ENCODE measurements at places on chromosomes 5 and 9.

DNA sequence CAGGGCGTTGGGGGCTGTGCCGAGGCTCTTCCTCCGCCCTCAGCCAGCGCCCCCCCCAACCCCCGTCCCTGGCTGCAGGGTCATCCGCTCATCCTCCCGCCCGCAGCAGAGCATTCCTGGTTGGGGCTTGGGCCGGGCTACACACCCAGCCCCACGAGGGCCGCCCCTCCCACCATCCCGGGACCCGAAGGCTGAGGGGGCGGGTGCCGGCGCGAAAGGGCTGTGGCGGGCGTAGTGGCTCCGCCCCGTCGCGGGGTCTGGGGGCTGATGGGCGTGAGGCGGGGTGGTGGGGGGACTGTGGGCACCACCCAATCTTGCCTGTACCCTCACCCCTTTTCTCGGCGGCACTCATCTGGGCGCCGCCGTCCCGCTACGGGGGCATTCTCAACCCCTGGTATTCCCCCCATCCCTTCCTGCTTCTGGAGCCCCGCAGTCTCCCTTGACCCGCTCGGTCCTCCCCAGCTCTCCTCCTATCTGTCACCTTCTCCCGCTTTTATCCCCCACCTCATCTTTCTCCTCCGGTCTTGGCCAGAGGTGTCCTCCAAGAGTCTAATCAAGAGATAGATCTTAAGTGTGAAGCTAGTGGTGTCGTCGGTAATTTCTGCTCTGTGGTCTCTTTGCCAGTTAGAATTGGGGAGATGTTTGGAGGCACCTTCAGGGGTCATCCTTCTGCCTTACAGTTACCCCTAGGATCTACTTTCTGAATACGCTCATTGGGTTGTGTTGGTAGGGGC lies 1.6 kb downstream of the FER start:
- no peak for DNase-seq

DNA sequence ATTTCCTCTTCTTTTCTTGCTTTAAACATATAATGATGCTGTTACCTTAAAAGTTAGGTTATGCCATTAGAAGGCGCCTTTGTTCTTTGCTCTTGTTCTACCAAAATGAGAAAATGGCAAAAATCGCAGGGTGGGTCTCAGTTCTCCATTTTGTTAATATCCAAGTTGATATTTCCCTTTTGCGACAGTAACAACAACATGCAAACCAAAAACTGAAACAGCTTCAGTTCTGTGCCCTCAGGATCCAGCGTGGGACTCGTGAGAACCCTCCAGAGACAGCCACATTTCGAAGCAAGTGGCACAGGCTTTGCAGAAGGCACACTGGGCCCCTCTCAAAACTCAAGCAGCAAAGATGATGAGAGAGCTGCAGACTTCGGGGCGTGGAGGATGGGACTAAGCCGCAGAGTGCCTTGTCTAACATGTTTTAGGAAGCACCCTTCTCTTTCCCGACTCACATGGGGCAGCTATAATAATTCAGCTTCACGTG lies 33.0 kb upstream of the LCP2 start:
- no peak for DNase-seq

DNA sequence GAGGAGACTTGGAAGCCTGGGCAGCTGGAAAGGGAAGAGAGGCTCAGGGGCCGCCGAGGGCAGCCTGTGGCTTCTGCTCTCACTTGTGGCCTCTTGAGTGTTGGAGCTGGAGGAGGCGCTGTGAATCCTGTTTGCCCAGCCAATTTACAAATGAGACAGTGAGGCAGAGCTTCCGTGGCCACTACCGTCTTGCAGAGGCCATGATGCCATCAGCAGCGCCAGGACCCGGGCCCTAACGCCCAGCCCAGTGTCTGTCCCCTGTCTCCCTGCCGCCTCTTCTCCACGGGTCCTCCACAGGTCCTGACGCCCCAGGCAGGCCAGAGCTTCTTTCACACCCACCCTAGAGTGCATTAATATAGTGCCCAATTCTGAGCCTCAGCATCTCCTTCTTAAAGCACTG lies 172.8 kb downstream of the GOLPH3 start:
- DNase-seq, result no peak

- no peak for DNase-seq
Observed at GRCh38 chr5:37166197-37166596, 83.0 kb downstream of the CPLANE1 start.

- DNase-seq, result no peak
Observed at GRCh38 chr5:58893551-58893950, 310.7 kb downstream of the RAB3C start.

- DNase-seq, result no peak
Observed at GRCh38 chr9:69045821-69046220, 10.3 kb downstream of the FXN start.

DNA sequence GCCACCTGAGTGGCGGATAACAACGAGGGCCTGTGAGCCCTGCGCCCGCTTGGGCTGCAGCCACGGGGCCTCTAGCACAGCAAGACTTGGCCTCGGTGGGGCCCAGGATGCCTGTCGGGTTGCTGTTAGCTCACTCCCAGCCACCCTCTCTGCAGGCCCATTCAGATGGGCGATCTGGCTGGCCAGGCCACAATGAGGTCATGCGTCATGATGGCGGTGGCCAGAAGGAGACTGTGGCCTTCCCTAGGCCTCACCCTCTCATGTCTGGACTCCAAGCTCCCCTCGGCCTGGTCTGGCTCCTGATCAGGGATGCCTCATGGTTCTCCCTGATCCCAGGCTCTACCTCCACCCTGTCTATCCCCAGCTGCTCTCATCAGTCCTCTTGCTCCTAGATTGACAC lies 19.0 kb upstream of the TCOF1 start:
- DNase-seq, result no peak

- no peak for DNase-seq
Observed at GRCh38 chr9:73148447-73148937, 3.2 kb upstream of the ANXA1 start.

DNA sequence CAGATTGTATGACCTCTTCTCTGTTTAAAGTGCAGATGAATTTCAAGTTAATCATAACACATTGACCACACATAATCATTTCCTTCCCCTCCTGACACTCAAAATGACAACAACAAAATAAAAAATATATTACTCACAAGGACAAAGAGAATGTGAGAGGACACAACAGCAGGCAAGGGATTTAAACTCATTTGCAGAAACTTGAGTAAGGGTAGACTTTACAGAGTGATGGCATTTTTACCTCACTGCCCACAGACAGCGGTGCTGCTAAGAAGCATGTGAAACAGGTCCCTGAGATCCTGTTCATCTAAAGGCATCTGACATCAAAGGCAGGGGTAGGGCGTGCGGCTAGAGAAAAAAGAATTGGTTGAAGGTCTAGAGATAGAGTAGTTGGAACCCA lies 99.0 kb downstream of the TRIM36 start:
- no peak for DNase-seq

DNA sequence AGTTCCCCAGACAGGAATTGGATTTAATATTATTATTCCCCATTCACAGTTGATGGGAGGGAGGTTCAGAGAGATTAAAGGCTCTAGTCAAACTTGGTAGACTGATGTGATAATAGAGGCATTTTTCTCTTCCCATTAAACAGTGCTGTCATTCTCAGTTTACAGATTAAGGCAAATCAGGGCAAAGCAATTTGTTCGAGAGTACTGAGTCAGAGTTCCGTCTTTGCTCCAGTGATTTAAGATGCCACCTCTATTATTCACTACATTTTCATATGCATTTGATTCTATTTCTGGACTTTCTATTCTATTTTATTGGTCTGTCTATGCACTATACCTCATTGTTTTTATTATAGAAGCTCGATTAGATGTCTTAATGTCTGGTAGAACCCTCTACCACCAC lies 201.0 kb upstream of the RAI14 start:
- no peak for DNase-seq

GRCh38 chr9:127928676-127929624 lies 1.6 kb downstream of the PIP5KL1 start:
- no peak for DNase-seq

DNA sequence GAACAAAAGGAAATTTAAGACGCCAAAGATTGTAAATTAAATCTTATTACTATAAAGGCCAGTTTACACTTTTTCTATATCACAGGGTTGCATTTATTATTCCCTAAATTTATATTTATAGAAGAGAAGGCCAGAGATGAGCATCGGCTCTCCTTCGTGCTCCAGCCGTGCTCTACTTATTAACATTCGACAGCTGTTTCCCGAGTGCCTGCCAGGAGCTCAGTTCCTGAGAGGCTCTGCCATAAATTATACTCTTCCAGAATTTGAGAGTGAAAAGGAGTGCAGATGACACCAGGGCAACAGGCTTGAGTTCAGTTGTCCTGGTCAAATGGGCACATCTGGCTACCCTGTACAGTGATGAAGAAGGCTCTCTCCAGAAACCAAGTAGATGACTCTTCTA lies 70.1 kb downstream of the PCSK5 start:
- DNase-seq, result peak; percentile 2

GRCh38 chr5:84382363-84383295 lies 2.1 kb downstream of the EDIL3 start:
- DNase-seq, result no peak

DNA sequence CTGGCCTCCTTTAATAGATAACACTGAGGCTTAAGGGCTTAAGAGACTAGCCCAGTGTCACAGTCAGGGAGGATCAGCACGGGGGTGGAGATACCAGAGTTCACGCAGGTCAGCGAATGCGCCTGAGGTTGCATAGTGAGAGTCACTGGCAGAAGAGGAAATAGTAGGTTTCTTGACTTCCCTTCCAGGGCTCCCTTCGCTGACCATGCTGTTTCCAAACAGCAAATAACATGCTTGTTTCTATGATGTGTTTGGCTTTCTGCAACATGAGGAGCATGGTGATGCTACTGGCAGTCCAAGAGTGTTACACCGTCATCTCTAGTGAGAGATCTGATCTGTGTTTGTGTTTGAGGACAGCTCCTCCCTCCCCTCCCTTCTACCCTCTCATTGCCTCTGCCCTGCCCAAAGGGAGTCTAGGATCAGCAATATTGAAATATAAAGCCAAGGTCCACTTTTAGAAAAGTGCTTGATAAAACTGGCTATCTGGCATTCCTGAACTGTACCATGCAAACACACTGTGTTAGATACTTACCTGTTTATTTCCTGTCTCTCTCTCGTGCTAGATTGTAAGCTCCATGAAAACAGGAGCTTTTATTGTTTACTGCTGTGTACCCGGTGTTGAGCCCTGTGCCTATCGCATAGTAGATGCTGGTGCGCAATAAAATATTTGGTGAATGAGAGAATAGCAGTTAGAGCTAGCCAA lies 12.3 kb downstream of the TLE4 start:
- DNase-seq, result no peak

DNA sequence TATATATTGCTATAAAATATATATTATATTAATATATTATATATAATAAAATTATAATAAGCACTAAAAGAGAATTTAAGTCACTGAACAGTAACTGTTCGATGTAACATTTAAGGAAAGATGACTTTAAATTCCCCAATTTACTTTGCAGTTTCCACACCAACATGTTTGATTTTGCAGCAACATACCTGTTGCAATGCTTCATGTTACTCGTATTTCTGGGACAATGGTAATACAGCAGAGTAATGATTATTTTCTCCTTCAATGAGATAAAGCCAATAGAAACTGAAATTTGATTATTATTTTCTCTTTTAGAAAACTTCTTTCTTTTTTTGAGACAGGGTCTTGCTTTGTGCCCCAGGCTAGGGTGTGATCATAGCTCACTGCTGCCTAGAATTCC lies 9.5 kb upstream of the NAA35 start:
- DNase-seq, result no peak

GRCh38 chr9:132114102-132114707 lies 34.5 kb upstream of the MED27 start:
- no peak for DNase-seq

GRCh38 chr5:27900761-27901160 lies 862.4 kb upstream of the CDH9 start:
- no peak for DNase-seq

- no peak for DNase-seq
Observed at GRCh38 chr5:15285901-15286583, 213.9 kb upstream of the FBXL7 start.

DNA sequence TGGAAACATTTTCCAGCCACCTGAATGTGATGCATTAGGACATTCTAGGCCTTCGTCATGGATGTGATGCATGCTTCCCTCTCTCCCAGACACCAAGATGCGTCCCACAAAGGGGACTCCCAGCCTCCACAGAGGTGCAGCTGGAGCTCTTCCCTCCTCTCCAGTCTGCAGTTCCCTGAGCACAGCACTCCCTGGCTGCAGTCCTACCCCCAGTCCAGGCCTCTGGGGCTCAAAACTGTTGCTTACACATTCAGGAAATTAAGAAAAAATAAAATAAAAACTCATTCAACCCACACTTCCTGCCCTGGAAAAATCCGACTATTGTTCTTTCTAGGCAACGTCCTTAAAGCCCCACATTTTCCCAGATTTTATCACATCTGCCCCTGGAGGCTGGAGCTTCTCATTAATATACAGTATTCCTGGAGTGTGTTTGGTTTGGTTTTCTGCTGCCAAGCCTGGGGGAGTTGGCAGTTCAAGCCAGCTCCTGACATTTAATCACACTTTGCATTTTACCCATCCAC lies 78.4 kb upstream of the ICE1 start:
- DNase-seq, result no peak

GRCh38 chr9:129386812-129387177 lies 208.7 kb upstream of the IER5L start:
- no peak for DNase-seq

- DNase-seq, result no peak
Observed at GRCh38 chr9:117233016-117233415, 181.8 kb downstream of the ASTN2 start.

DNA sequence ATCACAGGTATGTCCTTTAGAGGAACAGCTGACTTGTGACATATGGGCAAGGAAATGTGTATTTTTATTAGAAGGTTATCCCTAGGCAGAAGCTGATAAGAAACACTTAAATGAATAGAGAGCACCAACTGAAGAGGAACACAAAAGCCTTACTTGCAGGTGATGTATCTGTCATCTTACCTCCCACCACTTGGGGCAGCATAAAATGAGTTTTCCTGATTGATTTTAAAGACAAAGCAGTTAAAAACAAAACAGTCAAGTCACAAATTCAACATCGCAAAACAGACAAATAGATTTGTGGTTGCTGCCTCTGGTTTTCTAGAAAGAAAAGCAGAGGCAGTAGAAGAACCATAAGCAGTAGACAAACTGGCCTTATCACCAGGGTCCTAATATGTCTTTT lies 302.4 kb upstream of the ZNF462 start:
- DNase-seq, result no peak

GRCh38 chr5:172830876-172831662 lies 3.0 kb upstream of the ERGIC1 start:
- DNase-seq, result no peak

- peak; percentile 80 for DNase-seq
Observed at GRCh38 chr9:36401164-36401740, 1.2 kb upstream of the RNF38 start.

DNA sequence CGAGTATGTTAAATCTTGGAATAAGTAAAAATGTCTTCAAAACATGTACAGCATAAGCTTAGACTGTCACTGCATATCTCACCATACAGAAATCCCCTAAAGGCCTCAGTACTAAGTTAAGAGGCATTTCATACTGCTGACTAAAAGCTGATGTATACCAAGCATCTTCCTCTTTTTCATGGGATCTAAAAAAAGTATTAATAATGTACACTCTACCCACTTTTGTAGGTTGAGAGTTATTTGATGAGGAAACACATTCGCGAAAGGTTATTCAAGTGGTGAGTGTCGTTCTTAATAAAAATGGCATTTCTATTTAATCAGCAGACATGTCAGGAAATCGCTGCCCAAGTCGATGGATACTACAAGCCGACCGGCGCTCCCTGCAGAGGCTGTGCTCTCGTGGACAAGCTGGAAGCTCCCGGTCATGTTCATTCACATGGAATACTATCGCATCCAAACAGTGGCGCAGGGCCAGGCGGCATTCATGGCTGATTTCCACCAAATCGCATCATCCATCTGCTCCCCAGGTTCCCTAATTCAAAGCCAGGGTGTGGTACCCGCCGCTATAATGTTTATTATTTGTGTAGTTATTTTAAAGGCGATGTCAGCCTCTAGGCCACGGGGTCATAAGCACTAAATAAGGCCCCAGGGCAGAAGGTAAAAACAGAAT lies 724 bp downstream of the SGTB start:
- peak; percentile 17 for DNase-seq
